ENCODE measurements at places on chromosomes 7 and 10. TPM values are rescaled to one million over a fixed set of nuclear protein-coding genes. Genes with fewer than 3 reads are reported as not detected.

GRCh38 chr7:82375129-82375528 is 68.4 kb downstream of the CACNA2D1 start:
- DNase-seq, result no peak

Gene WEE2
- total RNA-seq, result not detected

Gene AKR1C4
- not detected for total RNA-seq

DNA sequence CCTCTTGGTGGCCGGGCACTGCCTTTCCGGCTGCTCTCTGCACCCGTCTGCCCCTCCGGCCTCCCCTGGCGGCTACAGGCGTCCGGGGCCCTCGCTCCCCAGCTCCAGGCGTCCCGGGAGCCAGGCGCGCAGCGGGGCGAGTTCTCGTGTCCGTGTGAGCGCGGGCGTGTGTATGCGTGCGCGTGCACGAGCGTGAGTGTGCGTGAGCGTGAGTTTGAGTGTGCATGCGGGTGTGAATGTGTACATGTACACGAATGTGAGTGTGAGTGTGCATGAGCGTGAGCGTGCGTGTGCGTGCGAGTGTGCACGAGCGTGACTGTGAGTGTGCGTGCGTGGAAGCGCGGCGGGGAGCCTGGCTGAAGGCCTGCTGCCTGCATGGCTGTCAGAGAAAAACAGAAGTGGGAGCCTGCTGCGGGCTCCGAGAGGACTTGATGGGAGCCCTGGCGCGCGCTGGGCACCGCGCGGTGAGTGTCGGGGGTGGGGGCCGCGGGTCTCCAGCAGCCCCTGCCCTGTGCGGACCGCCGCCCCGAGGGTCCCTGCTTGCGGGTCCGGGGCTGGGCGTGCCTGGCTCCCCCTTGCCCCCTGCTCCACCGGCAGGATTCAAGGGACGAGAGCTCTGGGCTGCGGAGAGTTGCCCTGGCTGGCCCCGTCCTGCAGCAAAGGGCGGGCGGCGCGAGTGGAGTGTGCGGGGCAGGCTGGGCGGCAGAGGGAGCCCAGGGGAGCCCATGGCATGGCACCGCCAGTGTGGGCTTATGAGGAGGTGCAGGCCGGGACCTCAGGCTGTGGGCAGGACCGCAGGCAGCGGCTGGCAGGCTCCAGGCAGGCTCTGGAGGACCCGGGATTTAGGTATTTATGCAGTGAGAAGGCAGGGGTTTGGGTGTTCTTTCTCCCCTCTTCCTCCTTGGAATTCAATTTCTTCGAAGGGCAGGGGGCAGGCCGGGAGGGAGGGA is 75.8 kb upstream of the EN2 start:
- no peak for DNase-seq

DNA sequence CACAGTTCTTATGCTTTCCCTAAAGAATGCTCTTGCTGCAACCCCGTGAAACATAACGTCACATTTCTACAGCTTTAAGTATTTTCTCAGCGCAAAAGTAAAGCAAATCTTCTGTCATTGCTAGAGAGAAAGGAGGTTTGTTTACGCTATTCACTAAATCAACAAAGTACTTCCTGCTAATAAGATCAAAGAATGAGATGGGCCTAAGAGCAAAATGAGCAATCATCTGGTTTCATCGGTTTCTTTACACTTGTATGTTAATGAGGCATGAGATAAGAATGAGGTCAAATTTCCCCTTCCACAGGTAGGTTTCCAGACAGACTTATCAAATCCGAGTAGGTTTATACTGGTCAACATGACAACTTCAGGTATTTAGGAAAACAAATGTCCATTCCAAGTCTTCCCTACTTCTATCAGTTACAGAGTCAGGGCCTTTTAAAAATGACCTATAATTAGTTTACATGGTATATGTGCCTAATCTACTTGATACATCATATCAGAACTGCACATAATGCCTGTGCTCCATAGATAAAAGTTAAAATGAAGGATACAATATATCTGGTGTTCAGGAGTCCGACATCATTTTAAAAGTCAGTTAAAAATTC is 8.4 kb downstream of the USP6NL start:
- peak; percentile 35 for DNase-seq

GRCh38 chr10:26367771-26368170 is 70.4 kb upstream of the APBB1IP start:
- DNase-seq, result peak; percentile 4

GRCh38 chr7:36777062-36777461 is 52.8 kb upstream of the AOAH start:
- no peak for DNase-seq

- no peak for DNase-seq
Measured at GRCh38 chr10:29806350-29806788, 171.6 kb upstream of the SVIL start.

Gene ELAPOR2
- 108 TPM for total RNA-seq
